ENCODE measurements at places on chromosomes 16 and 17.

DNA sequence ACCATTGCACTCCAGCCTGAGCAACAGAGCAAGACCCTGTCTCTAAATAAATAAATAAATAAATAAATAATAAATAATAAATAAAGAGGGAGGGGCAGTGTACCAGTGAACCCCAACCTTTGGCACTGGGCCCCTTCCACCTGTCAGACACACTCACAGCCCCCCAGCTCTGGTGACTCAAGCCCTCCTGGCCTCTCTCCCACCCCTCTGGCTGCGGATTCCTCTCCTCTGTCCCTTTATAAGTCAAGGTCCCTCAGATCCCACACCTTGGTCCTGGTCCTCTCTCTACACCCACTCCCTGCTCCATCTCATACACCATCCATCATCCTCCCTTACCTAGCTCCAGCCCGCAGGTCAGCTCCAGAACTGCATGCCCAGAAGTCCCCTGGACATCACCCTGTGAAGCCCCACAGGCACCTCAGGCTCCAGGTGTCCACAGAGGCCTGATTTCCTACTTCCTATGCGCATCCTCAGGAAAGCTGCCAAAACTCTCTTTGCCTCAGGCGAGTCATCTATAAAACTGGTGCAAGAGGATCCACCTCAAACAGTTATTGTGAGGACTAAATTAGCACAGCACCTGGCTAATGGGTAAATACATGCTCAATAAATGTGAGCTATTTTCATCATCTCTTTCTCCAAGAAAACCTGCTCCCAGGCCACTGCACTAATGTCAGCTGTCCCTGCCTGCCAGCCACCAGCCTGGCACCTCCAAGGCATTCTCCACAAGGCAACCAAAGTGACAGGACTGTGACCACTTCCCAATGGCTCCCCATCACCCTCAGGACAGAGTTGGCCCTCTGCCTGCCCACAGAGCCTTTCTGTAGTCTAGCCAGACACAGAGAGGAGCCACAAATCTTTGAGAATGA is 46.8 kb downstream of the BEAN1 start:
- DNase-seq: no peak

DNA sequence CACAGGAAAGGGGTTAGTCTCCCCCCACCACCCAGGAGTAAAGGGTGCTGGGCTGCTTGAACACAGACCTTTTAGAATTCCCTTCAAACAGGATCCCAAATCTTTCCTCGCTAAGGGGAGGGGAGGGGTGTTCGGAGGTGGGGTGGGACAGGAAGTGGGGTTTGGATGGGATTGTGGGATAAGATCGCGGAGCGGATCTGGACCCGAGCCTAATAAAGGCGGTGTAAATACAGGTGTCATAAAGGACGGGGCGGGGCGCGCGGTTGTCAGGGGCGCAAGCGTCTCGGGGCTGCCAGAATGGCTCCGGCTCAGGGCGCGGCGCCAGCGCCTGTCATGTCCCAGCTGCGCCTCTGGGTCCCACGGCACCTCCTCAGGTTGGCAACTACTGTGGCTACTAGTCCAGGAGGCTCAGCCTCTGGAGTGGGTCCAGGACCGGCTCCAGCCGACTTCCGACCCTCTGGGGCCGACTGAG is 59.8 kb upstream of the FBXO47 start:
- peak; percentile 44 for DNase-seq

DNA sequence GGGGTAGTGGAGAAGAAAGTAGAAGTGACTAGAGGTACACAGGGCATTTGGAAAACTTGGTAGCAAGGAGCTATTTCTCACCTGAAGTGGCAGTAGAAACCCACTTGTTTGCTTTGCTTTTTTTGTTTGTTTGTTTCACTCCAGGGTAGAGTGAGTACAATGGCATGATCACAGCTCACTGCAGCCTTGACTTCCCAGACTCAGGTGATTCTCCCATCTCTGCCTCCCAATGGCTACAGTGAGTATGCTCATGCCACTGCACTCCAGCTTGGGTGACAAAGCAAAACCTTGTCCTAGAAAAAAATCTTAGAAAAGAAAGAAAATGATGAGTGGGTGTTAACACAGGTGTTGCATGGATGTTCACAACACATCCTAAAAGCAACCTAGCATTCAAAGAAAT is 40.4 kb downstream of the SCNN1G start:
- DNase-seq: no peak

- peak; percentile 60 for DNase-seq
Measured at GRCh38 chr16:1678500-1679098, 520 bp downstream of the JPT2 start.

DNA sequence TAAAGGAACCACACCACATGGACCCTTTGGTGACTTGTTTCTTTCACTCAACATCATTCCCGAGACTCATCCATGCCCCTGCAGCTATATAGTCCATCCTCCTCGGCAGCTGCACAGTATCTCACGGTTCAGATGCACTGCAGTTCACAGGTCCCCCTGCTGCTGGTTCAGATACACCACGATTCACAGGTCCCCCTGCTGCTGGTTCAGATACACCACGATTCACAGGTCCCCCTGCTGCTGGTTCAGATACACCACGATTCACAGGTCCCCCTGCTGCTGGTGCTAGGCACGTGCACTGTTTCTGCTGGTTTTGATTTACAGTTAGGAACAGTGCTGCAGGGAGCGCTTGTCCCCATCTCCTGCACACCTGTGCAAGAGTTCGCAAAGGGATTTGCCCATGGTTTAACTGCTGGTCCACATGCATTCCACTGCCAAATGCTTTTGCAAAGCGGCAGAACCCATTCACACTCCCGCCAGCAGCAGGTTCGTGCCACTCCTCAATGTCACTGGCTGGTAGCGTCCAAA is 3.8 kb downstream of the HSDL1 start:
- DNase-seq: peak; percentile 40

GRCh38 chr17:57665128-57665527 is 80.0 kb downstream of the CCDC182 start:
- no peak for DNase-seq

DNA sequence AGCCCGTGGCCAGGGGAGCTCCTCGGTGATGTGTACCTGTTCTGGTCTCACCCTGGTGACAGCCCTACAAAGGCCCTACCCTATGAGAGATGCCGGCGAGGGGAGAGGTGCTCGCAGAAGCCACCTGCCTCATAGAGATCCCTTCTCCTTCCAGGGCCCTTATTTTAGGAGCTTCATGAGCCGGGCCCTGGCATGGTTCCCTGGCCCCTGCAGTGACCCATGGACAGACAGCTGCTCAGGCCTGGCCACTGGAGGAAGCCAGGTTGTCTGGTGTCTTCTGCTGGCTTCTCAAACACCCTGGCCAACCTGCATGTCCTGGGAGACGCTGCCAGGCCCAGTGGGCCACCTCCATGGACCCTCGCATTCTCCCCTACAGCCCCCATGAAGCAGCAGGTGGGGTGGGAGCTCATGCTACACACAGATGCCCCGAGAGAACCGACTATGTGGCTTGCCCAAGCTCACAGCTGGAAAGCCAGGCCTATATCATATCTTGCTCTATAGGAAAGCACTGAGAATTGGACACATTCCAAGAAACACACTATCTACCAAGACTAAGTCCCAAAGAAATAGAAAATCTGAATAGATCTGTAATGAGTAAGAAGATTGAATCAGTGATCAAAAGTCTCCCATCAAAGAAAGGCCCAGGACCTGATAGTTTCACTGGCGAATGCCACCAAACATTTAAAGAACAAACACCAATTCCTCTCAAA is 7.2 kb upstream of the AATK start:
- no peak for DNase-seq

GRCh38 chr17:59221159-59221847 is 992 bp downstream of the GDPD1 start:
- DNase-seq: no peak

DNA sequence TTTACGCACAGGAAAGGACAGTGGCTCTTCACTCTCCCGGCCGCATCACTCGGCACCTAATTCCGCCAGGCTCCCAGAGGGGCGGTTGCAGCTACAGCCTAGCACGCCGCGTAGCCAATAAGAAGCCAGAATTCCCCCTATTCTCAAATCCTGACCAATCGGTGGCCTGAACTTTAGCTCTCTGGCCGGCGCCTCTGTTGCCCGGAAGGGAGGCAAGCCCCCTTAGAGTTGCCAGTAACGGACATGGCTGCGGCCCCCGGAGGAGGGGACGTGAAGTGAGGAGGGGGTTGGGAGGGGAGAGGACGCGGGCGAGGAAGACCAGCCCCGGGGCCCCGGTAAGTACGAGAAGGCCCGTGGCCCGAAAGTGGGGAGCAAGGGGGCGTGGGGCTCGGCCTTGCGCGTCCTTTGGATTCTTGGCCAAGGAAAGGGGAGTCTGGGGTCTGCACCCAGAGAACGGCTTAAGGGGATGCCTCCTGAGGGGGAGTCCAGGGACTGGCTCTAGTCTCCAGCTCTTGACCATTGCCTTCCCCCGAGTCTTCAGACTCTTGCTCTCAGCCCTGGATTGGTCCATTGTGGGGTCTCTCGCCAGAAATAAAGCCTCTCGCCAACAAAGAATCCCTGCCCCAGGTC is at the start of gene TMEM94:
TMEM94 (plus strand) TSS at position 219 of the 630 bp plus-strand sequence. CDS start 15,271 bp downstream, outside the sequence.
- DNase-seq: peak; percentile 94

Measured in activated CD4-positive, alpha-beta T cell treated with anti-CD3 and anti-CD28 coated beads for 48 hours (primary cell).